ENCODE measurements at places on chromosomes 7 and 10.

DNA sequence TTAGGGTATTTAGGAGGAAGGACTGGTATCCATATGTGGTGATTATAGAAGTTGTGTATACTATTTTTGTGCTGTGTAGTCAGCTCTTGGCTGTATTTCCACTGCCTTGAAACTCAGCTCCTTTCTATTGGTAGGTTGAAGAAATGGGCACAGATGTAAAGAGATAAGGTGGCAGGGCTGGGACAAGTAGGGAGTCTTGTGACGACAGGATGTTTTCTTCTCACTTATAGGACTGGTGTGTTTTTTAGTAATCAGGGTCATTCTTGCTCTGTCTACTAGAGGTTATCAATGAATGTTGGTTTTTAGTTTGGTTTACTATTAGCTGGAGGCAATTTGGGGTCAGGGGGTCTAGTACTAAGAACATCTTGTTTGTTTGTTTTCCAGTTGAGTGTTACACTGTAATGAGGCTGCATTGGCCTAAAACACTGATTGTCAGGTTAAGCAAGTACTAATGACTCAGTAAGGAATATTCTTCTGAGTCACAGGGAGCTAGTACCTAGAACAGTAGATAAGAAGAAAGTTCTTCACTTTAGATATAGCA lies 11.8 kb downstream of the UBN2 start:
- no peak for DNase-seq

DNA sequence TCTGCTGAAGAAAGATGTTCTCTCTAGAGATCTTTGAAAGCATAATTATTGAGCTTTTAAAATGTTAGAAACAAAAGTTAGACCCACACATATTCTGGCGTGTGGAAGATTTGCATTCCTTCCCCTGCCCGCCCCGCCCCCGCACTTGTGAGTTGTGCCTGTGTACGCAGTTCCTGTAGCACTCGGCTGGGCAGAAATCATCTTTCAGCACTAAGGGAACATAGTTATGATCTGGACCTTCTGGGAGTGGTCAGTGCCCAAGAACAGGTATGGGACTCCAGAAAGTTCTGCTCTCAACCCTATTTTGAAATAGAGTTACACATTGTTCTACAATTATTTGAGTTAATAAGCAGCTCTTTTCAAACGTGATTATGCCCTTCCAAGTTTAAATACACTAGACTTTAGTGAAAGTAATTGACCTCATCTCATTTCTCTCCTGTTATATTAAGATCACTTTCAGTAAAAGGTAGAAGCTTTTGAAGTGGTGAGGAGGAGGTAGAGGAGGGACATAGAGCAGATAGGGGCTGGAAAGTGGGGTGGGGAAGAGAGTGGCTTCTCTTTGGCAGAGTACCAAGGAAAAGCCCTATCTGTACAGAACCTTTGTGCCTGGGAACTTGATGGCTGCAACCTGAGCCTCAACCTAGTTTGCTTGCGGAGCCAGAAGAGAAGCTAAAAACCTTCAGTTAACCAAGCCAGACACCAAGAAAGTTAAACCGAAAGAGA lies 5.7 kb downstream of the BLVRA start:
- peak; percentile 86 for DNase-seq

GRCh38 chr10:15113766-15114165 lies 16.6 kb downstream of the RPP38 start:
- DNase-seq: no peak

DNA sequence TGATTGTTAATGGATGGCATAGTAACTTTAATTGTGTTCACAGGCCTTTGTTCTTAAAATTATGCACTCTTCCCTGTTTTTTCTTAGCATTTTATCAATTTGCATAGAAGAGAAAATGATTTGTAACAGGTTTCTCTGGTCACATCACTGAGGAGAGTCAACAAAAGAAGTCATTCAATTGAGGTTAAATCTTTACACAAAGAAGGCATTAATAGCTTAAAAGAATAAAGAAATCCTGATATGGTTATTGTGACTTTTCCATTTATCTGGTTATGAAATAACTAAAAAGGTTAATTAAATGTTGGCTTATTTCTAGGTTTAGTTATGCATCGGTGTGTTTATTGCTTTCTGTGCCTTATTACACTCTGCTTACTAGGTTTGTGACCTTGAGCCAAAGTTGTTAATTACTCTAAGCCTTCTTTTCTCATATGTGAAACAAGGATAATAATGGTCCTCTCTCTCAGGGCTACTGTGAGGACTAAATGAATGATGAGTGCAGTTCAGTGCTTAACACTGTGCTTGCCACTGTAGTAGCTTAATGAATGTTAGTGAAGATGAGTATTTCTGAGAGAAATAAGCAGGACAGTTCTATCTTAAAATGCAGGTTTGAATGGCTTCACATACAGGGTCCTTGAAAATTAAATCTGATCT lies 12.1 kb downstream of the BMPR1A start:
- DNase-seq: no peak

GRCh38 chr7:74061840-74062539 lies 21.6 kb upstream of the LIMK1 start:
- peak; percentile 87 for DNase-seq

DNA sequence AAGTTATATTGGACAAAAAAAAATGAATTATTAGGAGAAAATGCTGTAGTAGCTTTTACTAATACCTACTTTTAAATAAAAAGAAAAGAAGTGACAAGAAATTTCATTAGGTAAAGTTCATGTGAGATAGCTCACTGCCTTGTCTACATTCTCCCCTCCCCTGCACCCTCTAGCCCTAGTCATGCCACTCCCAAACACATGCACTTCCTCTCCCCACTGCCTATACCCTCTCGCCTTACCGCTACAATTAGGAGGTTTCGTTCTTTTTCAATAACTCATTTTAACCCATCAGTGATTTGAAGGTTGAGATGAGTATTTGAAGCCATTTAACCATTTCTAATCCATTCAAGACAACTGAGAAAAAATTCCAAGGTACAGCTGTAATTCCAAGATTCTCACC lies 75.3 kb downstream of the HIBADH start:
- no peak for DNase-seq

- DNase-seq: no peak
Measured at GRCh38 chr7:156157409-156158012, 345.2 kb upstream of the SHH start.

- no peak for DNase-seq
Measured at GRCh38 chr10:108275895-108276685, 1111.6 kb upstream of the SORCS1 start.

DNA sequence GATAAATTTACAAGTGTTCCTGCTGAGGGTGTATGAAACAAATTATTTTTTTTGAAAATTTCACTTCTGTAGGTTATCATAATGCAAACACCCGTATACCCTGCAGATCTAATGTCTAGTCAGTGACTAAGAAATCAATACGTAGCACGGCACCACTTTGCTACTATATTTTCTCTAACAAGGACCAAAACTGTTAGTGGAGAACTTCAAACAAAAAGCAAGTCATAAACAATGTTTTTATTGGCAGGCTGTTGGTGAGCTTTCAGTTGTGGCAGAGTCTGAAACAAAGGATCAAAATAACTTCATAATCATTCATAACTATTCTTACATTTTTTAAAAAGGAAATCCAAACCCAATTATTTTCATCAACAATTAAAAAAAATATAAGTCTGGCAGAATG lies 11.8 kb downstream of the SEM1 start:
- DNase-seq: no peak

- no peak for DNase-seq
Measured at GRCh38 chr10:114507449-114507848, 103.1 kb upstream of the AFAP1L2 start.
